ENCODE measurements at places on chromosomes 2 and 18. TPM values are rescaled to one million over a fixed set of nuclear protein-coding genes. Genes with fewer than 3 reads are reported as not detected.

The ANKRD62 gene
- total RNA-seq: not detected

The SLC1A4 gene
- 120 TPM for total RNA-seq

The CNTNAP5 gene
- total RNA-seq: 0.25 TPM

The DSG1 gene
- total RNA-seq: 16.2 TPM

The OTOS gene
- total RNA-seq: not detected

The CRYGC gene
- total RNA-seq: not detected

The REG3A gene
- total RNA-seq: not detected

The CXCR4 gene
- total RNA-seq: 2.1 TPM

The TCF7L1 gene
- total RNA-seq: not detected

The KYNU gene
- 0.75 TPM for total RNA-seq

The LHCGR gene
- not detected for total RNA-seq

The HDHD2 gene
- 42.9 TPM for total RNA-seq

The CRYBA2 gene
- total RNA-seq: not detected

The RTP5 gene
- not detected for total RNA-seq

The SPC25 gene
- 5.4 TPM for total RNA-seq

The ZBTB7C gene
- total RNA-seq: not detected

The MLPH gene
- total RNA-seq: not detected

The REG3G gene
- total RNA-seq: not detected

The GKN2 gene
- total RNA-seq: not detected

The DPP10 gene
- not detected for total RNA-seq

The EFHD1 gene
- total RNA-seq: not detected

The PROC gene
- total RNA-seq: not detected

The CD8B gene
- total RNA-seq: not detected

The PSMA8 gene
- total RNA-seq: not detected

The QPCT gene
- total RNA-seq: 8.8 TPM

The GPR45 gene
- total RNA-seq: not detected

The DTNA gene
- not detected for total RNA-seq

The PIK3C3 gene
- 61.1 TPM for total RNA-seq

The MAP3K19 gene
- total RNA-seq: not detected

The MGAT4A gene
- total RNA-seq: 0.15 TPM

The FEV gene
- total RNA-seq: not detected

The FSHR gene
- not detected for total RNA-seq

The RIT2 gene
- not detected for total RNA-seq

The OSR1 gene
- not detected for total RNA-seq

The FER1L5 gene
- total RNA-seq: not detected

The SERPINB2 gene
- total RNA-seq: not detected

The GYPC gene
- total RNA-seq: 156 TPM

The ZDBF2 gene
- 1.9 TPM for total RNA-seq

The TLX2 gene
- total RNA-seq: 2.5 TPM

The TRABD2A gene
- total RNA-seq: 2.4 TPM

The SNED1 gene
- total RNA-seq: 1.9 TPM

The CD8B2 gene
- total RNA-seq: not detected

The SDC1 gene
- total RNA-seq: 25.1 TPM

The DSG4 gene
- total RNA-seq: 8.3 TPM

The UGT1A5 gene
- not detected for total RNA-seq

The PCBP1 gene
- total RNA-seq: 128 TPM

The RALB gene
- 7.2 TPM for total RNA-seq

The KLHL29 gene
- 3.8 TPM for total RNA-seq

The OR6B2 gene
- not detected for total RNA-seq

The RGPD3 gene
- not detected for total RNA-seq

The RABL2A gene
- 38.5 TPM for total RNA-seq

The POTEE gene
- 1.5 TPM for total RNA-seq

The PMAIP1 gene
- 52.8 TPM for total RNA-seq

The SPP2 gene
- not detected for total RNA-seq

All from Karpas-422 (cell line).